ENCODE measurements at places on chromosomes 12 and 14.

- no peak for DNase-seq
These were observed 54.1 kb downstream of the ESRRB start for GRCh38 chr14:76430017-76430416.

- no peak for DNase-seq
These were observed 180.3 kb downstream of the IPO8 start for GRCh38 chr12:30515351-30515750.

DNA sequence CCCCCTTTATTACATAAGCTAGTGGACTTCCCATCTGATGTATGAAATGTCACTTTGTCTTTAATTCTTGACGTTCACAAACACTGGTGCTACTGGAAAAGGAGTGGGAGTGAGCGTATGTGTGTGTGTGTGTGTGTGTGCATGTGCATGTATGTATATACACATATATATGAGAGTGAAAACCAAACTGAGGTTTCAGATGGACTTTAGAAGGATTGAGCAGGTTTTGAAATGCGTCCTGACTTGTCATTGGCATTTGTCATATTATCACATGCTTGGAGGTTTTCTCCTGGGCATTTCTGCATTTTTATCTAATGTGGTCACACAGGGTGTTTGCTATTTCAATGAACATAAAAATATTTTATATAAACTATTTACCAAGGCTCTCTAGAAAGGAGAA, 1085.9 kb downstream of the BCL11B start:
- DNase-seq = no peak

GRCh38 chr12:83800022-83800421, 1112.6 kb downstream of the SLC6A15 start:
- no peak for DNase-seq

Data from testis (tissue), 5 donors.